ENCODE measurements at places on chromosomes 6 and 20. TPM values are rescaled to one million over a fixed set of nuclear protein-coding genes. Genes with fewer than 3 reads are reported as not detected.

MUC22 gene
- 0.08 TPM for total RNA-seq

RAD21L1 gene
- total RNA-seq, result not detected

HLA-DQB2 gene
- total RNA-seq, result 1.2 TPM

DNA sequence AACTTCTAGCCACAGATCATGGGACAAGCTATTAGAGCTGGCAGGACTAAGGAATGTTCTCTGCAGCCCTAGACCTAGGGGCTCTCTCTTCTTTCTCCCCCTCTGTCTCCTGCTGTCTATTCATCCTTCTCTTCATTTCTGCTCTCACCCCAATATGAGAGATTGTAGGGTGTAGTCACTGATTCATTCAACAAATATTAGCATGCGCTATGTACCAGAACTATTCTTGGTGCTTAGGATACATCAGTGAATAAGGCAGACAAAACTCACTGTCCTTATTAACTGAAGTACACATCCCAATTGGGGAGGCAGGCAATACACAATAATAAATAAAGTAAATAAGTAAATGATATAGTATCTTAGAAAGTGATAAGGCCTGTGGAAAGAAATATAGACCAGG is 14.7 kb upstream of the SIRPB2 start:
- peaks cover 5% of the 10 kb centered on the region for H3K27me3 ChIP-seq
- H3K4me3 ChIP-seq, result no peak overlapping the region
- no peaks in the 10 kb centered on the region for H3K36me3 ChIP-seq
- no peaks in the 10 kb centered on the region for H3K4me1 ChIP-seq
- no peak for DNase-seq
- H3K27ac ChIP-seq, result no peak overlapping the region

GRCh38 chr6:52417675-52418111 is 2.4 kb upstream of the EFHC1 start:
- no peak for DNase-seq
- no peaks in the 10 kb centered on the region for H3K27me3 ChIP-seq
- H3K36me3 ChIP-seq, result no peaks in the 10 kb centered on the region
- H3K27ac ChIP-seq, result no peak overlapping the region
- no peaks in the 10 kb centered on the region for H3K4me1 ChIP-seq

DNA sequence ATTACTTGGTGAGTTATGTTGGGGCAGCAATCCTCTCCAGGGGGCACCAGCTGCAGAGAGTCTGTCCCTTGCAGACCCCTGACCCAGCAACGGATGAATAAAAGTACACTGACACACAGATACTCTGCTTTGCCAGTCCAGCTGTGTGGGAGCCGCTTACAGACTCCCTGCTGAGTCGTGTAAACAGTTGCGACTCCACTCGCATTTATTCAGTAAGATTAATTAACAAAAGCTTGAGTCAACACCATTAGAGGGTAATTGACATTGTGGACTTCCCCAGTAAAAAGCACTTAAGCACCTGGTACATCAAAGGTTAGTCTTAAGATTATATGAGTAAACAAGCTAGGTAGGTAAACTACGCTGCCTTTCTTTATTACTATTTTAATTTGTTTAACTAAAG is 92.0 kb upstream of the TMEM181 start:
- H3K36me3 ChIP-seq, result no peaks in the 10 kb centered on the region
- no peak overlapping the region for H3K27ac ChIP-seq
- no peaks in the 10 kb centered on the region for H3K27me3 ChIP-seq
- no peak overlapping the region for H3K4me3 ChIP-seq
- no peaks in the 10 kb centered on the region for H3K4me1 ChIP-seq

ENPP3 gene
- total RNA-seq, result 0.11 TPM

DNA sequence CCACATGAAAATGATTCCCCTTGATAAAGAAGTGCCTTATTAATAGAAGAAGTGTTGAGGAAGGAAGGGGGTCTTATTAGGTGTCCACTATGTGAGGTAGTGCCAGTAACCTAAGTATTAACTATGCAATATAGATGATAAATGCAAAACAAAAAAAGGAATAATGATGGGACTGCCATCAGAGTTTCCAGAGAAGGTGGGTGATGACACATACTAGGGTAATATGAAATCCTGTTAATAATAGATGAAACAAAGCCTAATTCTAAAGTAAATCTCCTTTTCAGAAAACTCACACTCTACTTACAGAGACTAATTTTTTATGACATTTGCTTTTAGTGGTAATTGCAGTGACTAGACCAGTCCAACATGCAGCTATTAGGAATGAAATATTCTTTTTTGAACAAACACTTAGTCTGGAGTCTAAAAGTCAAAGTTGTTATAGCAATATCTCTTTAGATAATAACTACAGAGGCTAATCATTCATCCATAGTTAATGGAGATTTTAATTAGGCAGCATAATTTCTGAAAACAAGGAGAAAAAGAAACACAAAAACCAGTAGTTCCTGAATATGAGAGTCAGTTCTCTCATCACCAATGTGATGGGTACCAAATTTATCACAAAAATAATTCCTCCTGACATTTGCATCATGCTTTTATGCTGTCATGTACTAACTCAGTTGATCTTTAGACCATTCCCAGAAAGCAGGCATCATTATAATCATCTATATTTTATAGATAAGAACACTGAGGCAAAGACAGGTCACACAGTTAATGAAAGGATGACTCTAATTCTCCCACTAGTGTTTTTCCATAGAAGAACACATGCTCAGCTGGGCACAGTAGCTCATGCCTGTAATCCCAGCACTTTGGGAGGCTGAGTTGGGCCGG is 208.8 kb upstream of the ARG1 start:
- no peaks in the 10 kb centered on the region for H3K27me3 ChIP-seq
- H3K36me3 ChIP-seq, result no peaks in the 10 kb centered on the region
- no peaks in the 10 kb centered on the region for H3K4me1 ChIP-seq
- no peak overlapping the region for H3K4me3 ChIP-seq
- no peak overlapping the region for H3K27ac ChIP-seq

- H3K27me3 ChIP-seq, result no peaks in the 10 kb centered on the region
- no peaks in the 10 kb centered on the region for H3K4me1 ChIP-seq
- DNase-seq, result peak; percentile 40
- no peak overlapping the region for H3K27ac ChIP-seq
- no peaks in the 10 kb centered on the region for H3K36me3 ChIP-seq
These were observed 87.9 kb downstream of the CD40 start for GRCh38 chr20:46206025-46206424.

SLC22A16 gene
- not detected for total RNA-seq

DNA sequence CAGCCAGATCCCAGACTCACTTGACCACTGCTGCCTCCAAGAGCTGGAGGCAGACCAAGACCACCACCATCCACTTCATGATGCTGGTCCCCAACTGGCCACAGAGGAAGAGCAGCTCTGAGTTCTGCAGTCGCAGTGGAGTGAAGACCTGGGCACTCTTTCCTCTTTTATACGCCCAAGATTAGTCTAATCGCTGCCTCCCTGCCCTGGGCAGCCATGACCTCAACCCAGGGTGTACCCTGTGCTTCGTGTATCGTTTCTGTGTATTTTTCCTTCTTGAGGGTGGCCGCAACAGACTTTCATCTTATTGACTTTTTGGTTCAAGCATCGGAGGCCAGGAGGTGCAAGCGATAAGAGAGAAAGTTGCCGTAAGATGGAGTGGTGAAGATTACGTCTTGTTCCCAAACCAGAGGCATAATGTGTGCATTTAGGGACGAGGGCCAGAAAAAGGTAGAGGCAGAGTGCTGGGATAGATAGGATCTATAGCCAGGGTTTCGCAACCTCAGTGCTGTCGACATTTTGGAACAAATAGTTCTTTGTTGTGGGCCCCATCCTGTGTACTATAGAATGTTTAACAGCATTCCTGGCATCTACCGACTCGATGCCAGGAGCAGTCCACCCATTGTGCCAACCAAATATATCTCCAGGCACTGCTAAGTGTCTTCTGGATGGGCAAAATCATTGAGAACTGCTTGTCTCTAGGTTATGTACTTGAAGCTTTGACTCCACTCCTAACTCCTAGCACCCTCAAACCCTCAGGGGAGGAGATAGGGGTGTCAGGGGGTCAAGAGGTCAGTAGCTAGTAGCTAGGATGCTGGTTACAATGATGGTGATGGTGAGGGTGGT is at the start of gene PGC:
TSS of gene PGC (minus strand) at position 142 of the 846 bp plus-strand sequence. CDS start at position 79, 63 bp downstream.
- no peaks in the 10 kb centered on the region for H3K27me3 ChIP-seq
- DNase-seq, result no peak
- H3K4me3 ChIP-seq, result no peak within 1 kb of the TSS
- no peaks in the 10 kb centered on the region for H3K36me3 ChIP-seq

ADGRF1 gene
- total RNA-seq, result not detected

IL17F gene
- total RNA-seq, result not detected

BPIFA2 gene
- not detected for total RNA-seq

NFATC2 gene
- 0.64 TPM for total RNA-seq

- DNase-seq, result no peak
- no peak within 1 kb of the TSS for H3K4me3 ChIP-seq
- H3K27ac ChIP-seq, result no peak within 1 kb of the TSS
- H3K4me1 ChIP-seq, result no peaks in the 10 kb centered on the region
- no peaks in the 10 kb centered on the region for H3K36me3 ChIP-seq
These were observed at the start of gene PRSS16 for GRCh38 chr6:27247133-27247836. Gene PRSS16 (plus strand): TSS chr6:27247701. CDS start chr6:27247738, 37 bp downstream.

GRCh38 chr6:76852776-76853175 is 610.5 kb downstream of the HTR1B start:
- no peak overlapping the region for H3K27ac ChIP-seq
- H3K4me1 ChIP-seq, result no peaks in the 10 kb centered on the region
- no peak overlapping the region for H3K4me3 ChIP-seq
- H3K36me3 ChIP-seq, result no peaks in the 10 kb centered on the region

GRCh38 chr6:148218542-148219258 is 123.9 kb upstream of the SASH1 start:
- no peaks in the 10 kb centered on the region for H3K36me3 ChIP-seq
- H3K4me1 ChIP-seq, result no peaks in the 10 kb centered on the region
- H3K27me3 ChIP-seq, result no peaks in the 10 kb centered on the region
- H3K27ac ChIP-seq, result no peak overlapping the region
- DNase-seq, result peak; percentile 46

DNA sequence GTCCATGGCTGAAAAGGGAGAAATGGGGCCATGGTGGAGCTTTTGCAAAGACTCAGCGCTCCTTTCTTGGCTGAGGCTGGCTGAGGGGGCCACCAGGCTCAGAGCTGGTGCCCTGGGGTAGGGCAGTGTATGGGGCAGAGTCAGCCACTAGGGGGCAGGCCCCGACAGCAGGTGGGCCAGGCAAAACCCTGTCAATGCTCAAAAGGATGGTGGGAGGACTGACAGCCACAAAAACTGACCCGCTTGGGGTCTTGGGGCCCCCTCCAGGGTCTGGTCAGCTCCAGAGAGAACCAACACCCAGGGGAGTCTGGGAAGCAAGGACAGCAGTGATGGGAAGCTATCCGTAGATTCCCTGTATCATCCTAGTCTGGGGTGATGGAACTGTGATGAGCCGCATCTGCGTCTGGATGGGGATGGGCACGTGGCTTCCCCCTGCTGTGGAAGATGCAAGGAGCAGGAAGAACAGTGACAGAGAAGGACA is 306.9 kb downstream of the DHX35 start:
- no peaks in the 10 kb centered on the region for H3K4me1 ChIP-seq
- H3K4me3 ChIP-seq, result no peak overlapping the region
- DNase-seq, result peak; percentile 55
- H3K36me3 ChIP-seq, result no peaks in the 10 kb centered on the region
- no peak overlapping the region for H3K27ac ChIP-seq

CGA gene
- total RNA-seq, result not detected

CLPSL2 gene
- not detected for total RNA-seq

DNA sequence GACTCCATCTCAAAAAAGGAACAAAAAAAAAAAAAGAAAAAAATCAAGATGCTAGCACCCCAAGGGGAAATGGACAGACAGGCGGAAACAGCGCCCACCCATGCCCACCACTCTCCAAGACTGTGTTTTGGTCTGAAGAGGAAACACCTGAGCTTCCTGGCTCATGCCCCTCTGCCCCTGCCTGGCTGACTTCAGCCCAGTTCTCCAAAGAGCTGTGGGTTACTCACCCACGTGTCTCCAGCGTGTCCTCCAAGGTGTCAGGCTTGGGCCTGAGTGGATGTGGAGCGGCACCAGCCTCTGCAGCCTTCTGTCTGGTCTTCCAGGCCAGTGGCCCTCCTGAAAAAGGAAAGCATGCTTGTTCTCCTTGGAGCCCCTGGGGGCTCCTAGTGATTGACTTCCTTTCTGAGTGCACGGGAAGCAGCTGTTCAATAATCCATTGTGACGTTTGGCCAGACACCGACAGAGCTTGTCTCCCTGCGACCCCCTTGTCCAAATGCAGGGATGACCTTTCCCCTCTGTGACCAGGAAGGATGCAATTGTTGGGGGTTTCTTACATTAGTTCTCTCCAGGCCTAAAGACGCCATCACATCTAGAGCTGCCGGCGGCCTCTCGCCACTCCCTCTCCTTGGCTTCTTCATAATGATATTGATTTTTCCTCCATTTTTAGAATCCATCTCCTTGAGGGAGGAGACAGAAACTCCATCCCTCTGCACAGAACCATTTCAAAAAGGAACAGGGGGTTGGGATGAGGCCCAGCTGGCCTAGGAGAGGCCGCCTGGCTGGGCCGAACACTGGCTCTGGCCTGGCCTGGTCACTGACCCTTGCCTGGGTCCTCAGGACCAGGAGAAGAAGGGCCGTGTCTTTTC is 58.4 kb downstream of the ADNP start:
- no peaks in the 10 kb centered on the region for H3K27me3 ChIP-seq
- no peak for DNase-seq

EXOC2 gene
- 8.5 TPM for total RNA-seq

YWHAB gene
- total RNA-seq, result 73.6 TPM

GRCh38 chr20:9114709-9115108 is 45.8 kb downstream of the PLCB4 start:
- no peak overlapping the region for H3K4me3 ChIP-seq
- no peaks in the 10 kb centered on the region for H3K4me1 ChIP-seq
- H3K36me3 ChIP-seq, result no peaks in the 10 kb centered on the region
- no peak overlapping the region for H3K27ac ChIP-seq
- DNase-seq, result no peak

- no peaks in the 10 kb centered on the region for H3K36me3 ChIP-seq
- no peak overlapping the region for H3K4me3 ChIP-seq
- no peaks in the 10 kb centered on the region for H3K27me3 ChIP-seq
- no peak overlapping the region for H3K27ac ChIP-seq
These were observed 136.5 kb upstream of the OLIG3 start for GRCh38 chr6:137630666-137631065.

DNA sequence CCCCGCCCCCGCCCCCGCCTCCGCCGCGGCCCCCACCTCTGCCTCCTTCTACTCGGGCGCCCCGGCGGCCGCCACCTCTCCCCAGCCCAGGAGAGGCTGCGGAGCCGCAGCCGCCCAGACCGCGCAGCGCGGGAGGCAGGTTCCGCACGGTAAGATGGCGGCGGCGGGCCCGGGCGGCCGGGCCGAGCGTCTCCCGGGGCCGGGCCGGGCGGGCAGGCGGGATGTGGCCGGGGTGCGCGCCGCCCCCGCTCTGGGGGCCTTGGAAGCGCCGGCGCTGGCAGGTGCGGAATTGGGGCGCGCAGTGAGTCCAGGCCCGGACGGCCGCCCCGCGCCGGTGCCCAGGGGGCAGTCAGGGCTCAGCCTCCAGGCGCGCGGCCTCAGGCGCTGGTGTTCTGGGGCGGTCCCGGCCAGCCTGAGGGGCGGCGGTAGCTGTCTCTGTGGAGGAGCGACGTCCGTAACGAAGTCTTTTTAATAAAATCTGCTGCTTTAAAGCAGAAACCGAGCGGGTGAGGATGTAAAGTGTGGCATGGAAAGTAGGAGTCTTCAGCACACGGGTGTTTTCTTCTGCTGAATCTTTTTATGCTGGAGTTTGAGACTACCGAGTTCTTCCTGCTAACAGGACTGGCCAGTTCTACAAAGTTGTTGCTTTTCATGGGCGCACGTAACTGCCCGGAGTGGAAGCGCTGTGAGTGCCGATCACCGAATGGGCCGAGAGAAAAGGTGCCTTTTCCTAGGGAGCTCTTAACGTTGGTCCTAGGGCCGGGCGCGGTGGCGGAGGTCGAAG is at the start of gene GID8:
TSS of gene GID8 (plus strand) at position 43 of the 784 bp plus-strand sequence. CDS start 3,356 bp downstream, outside the sequence.
- H3K4me3 ChIP-seq, result peak within 1 kb of the TSS; percentile 93
- peaks cover 34% of the 10 kb centered on the region for H3K4me1 ChIP-seq
- DNase-seq, result peak; percentile 76
- H3K27me3 ChIP-seq, result no peaks in the 10 kb centered on the region
- peak within 1 kb of the TSS; percentile 93 for H3K27ac ChIP-seq
- peaks cover under 1% of the 10 kb centered on the region for H3K36me3 ChIP-seq
